Naive B cell (primary cell): ENCODE measurements at places on chromosomes 6 and 20. TPM values are rescaled to one million over a fixed set of nuclear protein-coding genes. Genes with fewer than 3 reads are reported as not detected.
A peak's percentile ranks its signal among the peaks of the same experiment; 100 is the strongest.

DNA sequence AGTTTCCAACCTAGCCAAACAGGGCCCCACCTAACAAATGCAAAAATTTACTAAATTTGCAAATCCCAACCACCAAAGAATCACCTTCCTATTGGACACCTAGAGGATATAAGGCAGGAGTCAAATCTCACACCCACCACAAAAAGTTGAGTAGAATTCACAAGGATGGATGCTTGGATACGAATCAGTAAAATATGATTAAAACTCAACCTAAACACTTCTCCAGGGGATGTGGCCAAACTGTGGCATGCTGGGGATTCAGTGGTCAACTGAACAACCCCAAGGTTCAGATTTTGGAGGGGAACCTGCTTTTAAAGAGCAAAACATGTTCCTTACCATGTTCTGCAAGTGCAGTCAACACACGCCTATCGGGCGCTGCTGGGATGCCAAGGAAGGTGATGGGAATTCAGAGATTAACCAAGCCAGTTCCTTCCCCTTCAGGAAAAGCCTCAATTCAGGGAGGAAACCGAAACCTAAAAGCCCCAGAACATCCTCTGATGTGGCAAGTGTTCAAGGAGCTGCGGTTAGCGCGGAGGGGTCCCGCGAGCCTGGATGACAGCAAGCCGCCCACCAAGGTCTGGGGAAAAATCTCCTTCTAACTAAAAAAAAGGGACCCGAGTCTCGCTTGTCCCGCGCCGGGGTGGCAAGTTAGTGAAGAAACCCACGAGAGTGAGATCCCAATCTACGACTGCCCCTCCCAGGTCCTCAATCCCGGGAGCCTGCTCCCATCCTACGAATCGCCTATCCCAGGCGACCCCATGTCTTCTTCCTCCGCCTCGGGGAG is 902 bp downstream of the SAMHD1 start:
- DNase-seq: no peak

DNA sequence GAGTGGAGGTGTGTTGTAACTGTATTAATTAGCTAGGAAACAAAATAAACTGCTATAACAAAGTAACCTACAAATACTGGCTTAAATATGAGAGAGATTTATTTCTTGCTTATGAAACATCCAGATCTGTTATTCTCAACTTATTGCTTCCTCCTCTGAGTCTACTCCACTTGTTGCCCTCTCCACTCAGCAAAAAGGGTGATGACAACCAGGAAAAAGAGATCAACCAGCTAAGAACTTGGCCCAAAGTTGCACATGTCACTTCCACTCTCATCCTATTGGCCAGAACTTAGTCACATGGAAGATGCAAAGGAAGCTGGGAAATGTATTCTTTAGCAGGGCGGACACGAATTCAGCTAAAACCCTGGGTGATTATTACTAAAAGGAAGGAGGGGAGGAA is 5.2 kb upstream of the TP53RK start:
- no peak for DNase-seq

GRCh38 chr6:12289365-12289919 is 719 bp upstream of the EDN1 start:
- peak; percentile 38 for DNase-seq

DNA sequence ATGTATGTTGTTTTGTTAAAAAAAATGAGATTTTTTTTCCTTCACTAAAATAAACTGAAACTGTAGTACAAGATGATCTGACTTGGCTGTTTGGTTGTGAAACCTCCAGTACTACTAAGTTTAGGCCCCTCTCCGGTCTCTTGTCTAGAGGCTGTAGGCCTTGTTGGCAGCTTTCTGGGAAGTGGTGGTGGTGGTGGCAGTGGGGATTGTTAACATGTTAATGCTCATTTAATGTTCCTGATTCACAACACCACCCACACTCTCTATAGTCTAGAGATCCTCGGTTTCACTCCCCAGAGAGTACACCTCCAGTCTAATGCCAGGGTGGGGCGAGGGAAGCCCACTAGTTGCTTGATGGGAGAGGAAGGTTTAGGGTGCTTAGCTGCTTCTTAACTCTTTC is 24.1 kb downstream of the STK4 start:
- DNase-seq: no peak

The SMLR1 gene
- not detected for polyA plus RNA-seq

GRCh38 chr6:14383393-14384174 is 266.0 kb downstream of the CD83 start:
- DNase-seq: no peak

- no peak for DNase-seq
Measured at GRCh38 chr20:25011831-25012241, 19.3 kb upstream of the APMAP start.

The ANKRD6 gene
- 1.1 TPM for polyA plus RNA-seq

The ARFGEF3 gene
- polyA plus RNA-seq: not detected

The PRDM1 gene
- 3.2 TPM for polyA plus RNA-seq

The PRR18 gene
- not detected for polyA plus RNA-seq

The HLA-DMB gene
- polyA plus RNA-seq: 1,171 TPM

DNA sequence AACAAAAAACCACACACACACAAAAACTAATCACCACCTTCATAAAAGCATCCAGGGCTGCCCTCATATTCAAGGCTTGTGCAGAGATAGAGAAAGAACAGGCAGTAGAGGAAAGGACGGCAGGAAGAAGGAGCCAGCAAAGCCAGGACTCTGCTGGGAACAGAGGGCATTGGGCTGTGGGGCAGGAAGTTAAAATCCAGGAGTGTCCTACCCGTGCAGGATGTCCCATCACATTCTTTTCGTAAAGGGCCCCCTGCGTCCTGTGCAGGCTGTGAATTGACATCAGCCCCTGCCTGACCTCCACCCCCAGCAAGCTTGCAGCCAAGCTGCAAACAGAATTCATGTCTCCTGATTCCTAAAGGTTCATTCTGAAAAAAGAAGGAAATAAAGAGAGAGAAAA is 96.4 kb upstream of the AKAP12 start:
- no peak for DNase-seq

DNA sequence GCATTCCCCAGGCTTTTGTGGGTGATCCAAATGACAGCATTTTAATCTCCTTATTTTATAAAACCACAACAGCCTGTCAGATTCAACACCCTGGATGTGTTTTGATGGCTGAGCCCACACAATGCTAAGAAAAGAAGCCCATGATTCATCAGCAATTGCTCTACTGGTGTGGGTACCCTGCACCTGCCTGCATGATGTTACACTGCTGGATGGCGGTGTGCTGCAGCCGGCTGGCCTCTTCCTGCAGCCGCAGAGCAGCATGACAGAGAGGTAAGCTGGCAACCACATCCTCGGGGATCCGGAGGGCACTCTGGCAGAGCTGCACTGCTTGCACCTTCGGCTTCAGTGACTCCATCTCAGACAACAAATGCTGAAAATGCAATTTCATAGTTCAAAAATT is 327.5 kb downstream of the SYNE1 start:
- no peak for DNase-seq

- DNase-seq: peak; percentile 67
Measured at GRCh38 chr6:85449388-85449817, 480 bp upstream of the NT5E start.

The TRMT11 gene
- polyA plus RNA-seq: 6.0 TPM

The INSM1 gene
- polyA plus RNA-seq: not detected

DNA sequence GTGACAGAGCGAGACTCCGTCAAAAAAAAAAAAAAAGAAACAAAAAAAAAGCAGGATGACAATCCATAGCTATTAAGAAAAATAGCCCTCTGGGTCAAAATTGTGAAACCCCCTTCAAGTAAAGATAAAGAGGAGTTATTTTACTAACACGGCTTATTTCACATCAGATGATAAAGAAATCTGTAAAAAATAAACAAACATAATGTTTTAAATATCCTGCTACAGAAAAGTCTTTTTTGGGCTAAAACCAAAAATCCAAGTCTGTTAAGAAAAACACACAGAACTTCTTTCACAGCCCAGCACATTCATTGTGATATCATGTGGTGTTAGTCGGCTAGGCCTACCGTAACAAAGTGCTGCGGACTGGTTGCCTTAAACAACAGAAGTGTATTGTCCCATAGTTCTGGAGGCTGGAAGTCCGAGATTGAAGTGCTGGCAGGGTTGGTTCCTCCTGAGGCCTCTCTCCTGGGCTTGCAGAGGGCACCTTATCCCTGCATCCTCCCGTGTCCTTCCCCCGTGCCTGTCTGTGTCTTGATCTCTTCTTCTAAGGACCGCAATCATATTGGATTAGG is 239.2 kb upstream of the TAB2 start:
- DNase-seq: no peak

- DNase-seq: peak; percentile 20
Measured at GRCh38 chr6:35411066-35411465, 41.1 kb upstream of the FANCE start.

The CD40 gene
- 347 TPM for polyA plus RNA-seq

The BEND6 gene
- polyA plus RNA-seq: not detected

The GTSF1L gene
- not detected for polyA plus RNA-seq

DNA sequence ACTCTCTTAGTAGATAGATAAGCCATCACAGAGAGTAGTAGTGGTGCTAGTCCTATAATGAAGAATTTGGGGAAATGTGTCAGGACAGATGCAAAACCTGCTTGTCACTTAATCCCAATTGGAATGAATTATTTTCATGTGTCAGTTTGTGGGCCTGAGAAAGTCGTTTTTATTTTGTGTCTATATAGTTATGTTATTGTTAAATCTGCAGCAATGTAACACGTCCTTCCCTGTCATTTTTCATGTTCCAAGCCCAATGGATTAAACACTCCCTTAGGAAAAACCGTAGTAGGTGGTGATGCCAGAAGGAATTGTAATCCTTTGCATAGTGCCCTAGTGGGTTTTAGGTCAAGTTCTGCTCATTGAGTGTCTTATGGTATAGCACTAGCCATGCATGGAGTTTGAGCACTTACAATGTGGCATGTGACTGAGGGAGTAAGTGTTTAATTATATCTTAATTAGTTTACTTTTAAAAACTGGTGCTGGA is 105.9 kb upstream of the PRSS16 start:
- DNase-seq: no peak

DNA sequence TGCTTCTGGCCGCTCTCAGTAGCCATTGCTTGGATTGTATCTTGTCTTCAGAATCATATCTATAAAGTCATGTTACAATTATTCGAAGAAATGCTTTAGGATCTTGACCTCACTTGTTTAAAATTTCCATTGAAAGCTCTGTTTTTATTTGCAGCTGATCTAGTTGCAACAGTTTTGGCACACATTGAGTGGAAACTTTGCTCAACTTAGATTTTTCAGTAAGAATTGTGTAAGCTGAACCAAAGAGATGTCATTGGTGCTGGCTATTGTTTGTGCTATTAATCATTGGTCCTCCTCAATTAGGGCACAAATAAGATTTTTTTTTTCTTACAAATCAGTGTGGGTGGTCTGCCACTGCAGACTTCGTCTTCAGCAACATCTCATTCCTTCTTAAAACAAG is 649.2 kb downstream of the MMUT start:
- no peak for DNase-seq

GRCh38 chr20:53503517-53503919 is 90.1 kb downstream of the ZNF217 start:
- DNase-seq: no peak

The IL17A gene
- not detected for polyA plus RNA-seq

GRCh38 chr6:143107911-143108761 is 47.4 kb downstream of the AIG1 start:
- no peak for DNase-seq

The ARMH2 gene
- not detected for polyA plus RNA-seq

DNA sequence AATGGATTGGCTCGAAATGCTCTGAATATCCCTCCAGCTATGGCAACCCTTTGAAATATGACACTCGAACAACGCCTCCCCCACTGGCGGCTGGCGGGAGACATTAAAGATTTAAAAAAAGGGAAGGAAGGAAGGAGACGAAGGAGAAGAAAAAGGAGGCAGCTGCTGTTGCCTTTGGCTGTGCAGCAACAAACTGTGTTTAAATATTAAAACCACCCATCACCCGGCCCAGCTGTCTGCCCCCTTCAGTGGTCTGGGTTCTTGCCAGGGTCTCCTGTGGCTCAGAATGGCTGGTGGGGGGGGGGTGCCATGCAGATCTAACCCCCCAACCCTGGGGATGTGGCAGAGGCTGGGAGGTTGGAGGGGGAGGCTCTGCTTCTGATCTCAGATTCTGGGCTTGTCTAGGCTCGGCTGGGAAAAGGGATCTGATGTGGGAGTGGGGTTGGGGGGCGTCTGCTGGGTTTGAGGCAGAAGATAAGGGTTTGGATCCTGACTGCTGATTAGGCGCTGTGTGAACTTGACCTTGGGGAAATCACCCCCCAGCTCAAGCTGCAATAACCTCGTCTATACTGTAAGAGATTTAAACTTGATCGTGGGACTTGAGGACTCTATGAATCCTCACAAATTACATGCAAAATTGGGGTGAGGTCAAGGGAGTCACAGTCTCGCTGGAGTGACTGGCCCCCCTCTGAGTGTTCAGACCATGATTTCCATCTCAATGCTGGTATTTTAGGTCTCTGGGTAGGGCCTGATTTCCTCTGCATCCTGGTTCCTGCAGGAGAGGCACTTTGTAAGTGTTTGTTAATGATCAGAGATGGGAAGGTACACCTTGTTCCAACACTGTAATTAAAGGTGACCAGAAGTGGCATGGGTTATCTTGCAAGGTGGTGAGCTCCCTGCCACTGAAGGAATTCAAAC is 40.3 kb upstream of the BLCAP start:
- DNase-seq: no peak

DNA sequence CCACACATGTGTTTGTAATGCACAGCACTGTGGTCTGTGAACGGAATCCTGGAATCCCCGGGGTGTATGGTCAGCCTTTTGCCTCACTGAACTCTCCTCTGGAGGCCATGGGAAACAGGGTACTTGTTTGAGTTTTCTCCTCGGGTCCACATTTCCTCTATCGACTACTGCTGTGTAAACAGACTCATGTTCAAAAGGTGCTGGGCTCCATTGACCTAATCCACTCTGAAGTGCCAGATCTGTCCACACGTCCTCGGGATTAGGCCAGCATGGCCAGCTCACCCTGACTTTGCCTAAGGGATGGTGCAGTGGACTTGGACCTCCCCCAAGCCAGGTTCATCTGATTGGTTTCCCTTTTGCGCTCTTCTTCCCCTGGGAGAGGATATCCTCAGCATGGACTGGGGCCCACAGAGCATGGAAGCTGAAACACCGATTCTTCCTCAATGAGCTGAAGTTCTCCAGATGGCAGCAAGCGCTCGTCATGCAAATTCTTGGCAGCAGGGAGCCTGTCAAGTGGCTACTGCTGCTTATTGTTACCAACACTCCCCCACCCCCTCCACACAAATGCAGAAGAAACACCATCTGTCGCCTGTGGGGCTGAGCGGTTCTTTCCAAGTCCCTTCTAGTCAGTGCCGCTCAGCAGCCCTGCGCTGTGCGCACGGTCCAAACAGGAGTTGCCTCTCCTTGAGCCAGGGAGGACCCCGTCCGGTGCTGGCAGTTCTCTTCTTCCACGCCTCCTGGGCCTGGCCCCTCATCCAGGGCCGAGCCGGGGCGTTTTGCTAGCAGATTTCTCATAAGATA is 292.6 kb upstream of the MARCKS start:
- peak; percentile 25 for DNase-seq

DNA sequence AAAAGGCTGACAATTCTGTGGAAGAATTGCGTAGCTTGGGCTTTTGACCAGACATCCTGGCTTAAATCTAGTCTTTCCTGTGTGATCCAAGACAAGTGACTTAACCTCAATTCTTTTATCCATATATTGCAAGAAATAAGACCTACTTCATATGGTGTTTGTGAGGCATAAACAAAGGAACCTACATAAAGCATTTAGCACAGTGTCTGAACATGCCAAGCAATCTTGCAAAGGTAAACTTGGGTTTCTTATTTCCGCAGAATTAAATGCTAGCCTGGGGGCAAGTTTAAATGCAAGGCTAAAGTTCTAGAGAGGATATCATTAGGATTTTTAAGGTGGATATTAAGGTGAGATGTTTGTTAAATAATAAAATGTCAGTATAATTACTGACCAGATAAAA is 47.9 kb downstream of the HDDC2 start:
- no peak for DNase-seq

The TXLNB gene
- 0.77 TPM for polyA plus RNA-seq

- DNase-seq: peak; percentile 12
Measured at GRCh38 chr6:108589244-108589791, 28.6 kb downstream of the FOXO3 start.
